ENCODE measurements at places on chromosomes 5 and 9.

GRCh38 chr5:76451031-76451701, 48.1 kb downstream of the IQGAP2 start:
- DNase-seq, result peak; percentile 44

DNA sequence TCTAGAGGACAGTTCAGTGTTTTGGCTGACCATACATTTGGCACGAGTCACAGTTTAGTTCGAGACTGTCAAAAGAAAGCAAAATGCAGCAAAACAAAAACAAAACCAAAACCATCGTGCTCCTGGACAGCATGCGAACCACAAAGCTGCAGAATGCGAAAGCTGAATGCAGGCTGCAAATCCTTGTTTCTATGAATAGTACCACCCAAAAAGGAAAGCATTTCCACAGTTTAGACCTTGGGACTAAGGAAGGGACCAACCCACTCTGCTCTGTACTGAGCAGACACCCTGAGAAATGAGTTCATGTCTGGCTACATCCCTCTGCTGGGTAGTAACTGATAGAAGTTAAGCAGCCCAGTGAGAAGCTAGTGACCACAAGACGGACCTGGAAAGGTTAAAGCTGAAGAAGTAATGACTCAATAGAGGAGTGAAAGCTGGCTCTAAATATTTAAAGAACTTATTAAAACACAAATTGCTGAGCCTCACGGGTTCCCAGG, 3.9 kb downstream of the GCNT4 start:
- no peak for DNase-seq

DNA sequence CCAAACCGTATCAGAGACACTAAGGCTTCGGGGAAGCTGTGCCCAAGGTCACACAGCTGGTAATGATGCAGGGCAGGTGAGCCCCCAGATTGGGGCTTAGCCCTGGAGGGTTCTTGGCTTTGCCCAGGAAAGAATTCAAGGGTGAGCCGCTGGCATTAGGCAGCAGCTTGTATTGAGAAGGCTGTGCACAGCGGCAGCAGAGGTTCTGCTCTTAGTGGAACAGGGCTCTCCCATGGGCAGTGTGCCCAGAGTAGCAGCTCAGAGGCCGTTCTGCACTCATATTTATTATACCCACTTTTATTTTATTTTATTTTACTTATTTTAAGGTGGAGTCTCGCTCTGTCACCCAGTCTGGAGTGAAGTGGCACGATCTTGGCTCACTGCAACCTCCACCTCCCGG, 85.8 kb upstream of the IER5L start:
- DNase-seq, result no peak

- peak; percentile 9 for DNase-seq
These were observed 236.9 kb downstream of the PDE4D start for GRCh38 chr5:59656351-59657254.

DNA sequence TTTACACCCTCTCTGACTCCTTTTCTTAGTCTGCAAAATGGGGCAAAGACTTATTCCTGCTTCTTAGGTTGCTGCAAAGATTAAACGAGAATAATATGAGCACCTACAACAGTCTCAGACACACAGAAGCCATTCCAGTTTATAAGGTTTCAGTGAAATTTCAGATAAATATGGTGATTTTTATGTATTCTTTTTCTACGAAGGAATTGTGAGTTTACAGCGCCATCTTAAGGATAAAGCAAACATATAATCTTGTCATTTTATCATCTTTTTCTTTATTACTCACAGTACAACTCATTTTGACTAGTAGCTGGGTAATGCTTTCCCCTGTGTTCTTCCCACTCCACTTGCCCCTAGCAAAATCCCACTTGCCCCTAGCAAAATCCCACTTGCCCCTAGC, 29.2 kb upstream of the SMC5 start:
- peak; percentile 2 for DNase-seq

DNA sequence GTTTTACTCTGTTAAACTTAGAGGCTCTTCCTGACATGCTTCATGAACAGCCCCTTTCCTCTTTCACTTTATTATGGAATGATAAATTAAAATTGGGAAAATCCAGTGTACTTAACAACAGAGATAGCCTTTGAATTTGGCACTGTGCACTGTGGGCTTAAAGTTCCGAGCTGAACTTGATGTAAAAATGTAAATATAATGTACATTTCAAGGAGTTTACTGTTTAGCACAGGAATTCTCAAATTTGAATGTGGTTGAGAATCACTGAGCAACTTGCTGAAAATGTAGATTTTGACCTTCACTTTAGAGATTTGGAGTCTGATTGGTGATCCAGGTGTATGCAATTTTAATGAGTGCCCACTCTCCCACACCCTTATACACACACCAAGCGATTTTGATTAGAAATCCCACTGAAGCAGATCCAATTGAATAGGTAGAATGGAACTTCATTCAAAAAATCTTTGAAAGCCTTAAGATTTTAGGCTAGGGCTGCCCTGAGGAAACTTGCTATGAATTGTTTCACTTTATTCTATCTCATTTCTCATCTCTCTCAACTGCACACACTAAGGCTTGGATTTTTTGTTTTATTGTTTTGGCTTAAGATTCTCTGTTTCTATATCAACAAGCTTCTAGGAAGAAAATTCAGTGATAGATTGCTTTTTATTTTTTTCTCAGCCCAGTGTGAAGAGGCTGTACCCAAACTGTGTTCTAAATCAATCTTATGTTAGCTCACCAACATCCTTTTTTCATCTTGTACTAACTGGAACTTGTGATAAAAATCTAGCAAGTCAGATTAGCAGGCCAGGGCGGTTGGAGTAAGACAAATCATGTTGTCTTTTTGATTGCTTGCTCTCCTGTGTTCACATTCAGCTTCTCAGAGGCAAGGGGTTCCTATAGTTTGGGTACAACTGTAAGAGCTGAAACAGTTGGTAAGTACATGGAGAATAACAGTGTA, 22.9 kb downstream of the NUDT12 start:
- no peak for DNase-seq

DNA sequence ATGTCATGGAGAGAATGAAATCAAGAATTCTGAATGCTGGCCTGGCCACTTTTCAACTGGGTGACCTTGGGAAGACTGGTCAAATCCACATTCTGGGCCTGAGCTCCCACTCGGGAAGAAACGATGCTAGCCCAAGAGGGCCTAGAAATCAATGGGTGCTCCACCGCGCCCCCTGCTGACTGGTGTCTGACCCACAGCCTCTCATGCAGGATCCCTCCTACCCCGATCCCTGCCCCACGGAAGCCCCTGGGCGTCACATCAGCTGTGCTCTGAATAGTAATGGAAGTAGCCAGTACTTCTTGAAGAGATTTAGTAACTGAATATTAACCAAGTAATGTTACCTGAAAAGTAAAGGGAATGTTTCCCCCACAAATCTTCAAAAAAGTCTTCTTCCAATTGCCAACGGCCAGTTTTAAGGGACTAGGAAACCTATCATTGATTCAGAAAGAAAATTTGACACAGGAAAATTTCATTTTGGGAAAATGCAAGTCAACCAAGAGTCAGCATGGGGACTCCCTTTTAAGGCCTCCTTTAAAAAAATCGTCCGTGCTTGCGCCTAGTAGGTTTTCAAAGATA, 43.9 kb downstream of the CRB2 start:
- DNase-seq, result peak; percentile 26
